ENCODE measurements at places on chromosomes 1 and 21.

- DNase-seq = no peak
Observed at GRCh38 chr1:165873481-165873880, 46.1 kb downstream of the UCK2 start.

DNA sequence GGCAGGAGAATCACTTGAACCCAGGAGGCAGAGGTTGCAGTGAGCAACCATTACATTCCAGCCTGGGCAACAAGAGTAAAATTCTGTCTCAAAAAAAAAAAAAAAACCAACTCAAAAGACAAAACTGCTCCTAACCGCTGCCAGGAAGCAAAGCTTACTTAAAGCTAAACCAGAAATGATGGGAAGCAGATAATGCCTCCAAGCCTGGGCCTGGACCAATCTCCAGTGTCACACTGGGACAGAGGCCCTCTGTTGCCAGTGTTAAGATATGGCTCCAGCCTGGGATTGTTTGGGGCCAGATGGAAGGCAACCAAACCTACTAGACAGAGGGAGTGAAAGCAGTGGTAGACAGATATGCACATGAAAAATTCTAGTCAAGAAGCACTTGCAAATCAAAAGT is 36.9 kb downstream of the NSL1 start:
- no peak for DNase-seq

GRCh38 chr1:58762806-58763205 is 21.0 kb downstream of the JUN start:
- DNase-seq = no peak

GRCh38 chr1:42170779-42171621 is 6.5 kb upstream of the GUCA2A start:
- no peak for DNase-seq

DNA sequence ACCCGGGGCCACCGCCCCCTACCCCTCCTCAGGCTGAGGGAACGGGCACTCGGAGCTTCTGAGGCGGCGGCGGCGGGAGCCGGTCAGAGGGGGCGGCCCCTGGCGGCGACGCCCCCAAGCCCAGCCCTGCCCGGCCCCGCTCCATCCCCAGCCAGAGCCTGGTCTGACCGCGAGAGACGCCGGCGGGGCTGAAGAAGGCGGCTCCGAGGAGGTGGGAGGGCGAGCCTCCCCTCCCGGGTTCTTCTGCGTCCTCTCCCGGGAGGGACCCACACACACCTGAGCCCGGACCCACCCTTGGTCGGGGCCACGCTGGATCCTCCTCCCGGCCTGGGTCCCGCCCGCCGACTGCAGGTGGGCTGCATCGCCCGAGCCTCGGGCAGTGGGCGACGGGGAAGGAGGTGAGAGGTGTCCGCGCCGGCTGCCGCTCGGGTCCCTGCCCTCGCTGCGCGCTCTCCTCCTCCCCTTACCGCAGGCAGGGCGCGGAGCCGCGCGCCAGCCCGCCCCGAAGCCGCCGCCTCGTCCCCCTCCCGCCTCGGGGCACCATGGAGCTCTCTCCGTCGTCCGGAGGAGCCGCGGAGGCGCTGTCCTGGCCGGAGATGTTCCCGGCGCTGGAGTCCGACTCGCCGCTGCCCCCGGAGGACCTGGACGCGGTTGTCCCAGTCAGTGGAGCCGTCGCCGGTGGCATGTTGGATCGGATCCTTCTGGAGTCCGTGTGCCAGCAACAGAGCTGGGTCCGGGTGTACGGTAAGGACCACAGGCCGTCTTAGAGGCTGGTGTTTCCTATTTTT is at the start of gene RASAL2:
Gene RASAL2 (plus strand): TSS at position 154 of the 788 bp plus-strand sequence. CDS start 389 bp downstream, at position 543.
- DNase-seq = no peak

DNA sequence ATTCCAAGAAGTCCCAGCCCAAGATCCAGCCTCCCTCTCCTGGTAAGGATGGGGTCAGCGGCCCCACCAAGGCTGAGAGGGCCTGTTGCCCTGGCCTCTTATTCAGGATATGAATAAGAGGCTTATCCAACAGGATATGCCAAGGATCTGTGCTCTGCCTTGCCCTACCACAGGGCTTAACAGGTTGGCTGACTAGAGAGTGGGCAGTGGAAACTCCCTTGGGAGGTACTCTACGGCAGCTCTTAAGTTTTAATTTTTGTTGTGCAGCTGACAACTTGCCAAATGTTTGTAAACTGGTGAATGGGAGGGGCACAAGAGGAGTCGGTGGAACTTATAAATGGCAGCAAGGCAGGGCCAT is 16.5 kb upstream of the PIGV start:
- DNase-seq = no peak

GRCh38 chr1:219417610-219418009 is 195.3 kb downstream of the ZC3H11B start:
- no peak for DNase-seq

- no peak for DNase-seq
Observed at GRCh38 chr21:43782431-43783097, 6.5 kb upstream of the CSTB start.

DNA sequence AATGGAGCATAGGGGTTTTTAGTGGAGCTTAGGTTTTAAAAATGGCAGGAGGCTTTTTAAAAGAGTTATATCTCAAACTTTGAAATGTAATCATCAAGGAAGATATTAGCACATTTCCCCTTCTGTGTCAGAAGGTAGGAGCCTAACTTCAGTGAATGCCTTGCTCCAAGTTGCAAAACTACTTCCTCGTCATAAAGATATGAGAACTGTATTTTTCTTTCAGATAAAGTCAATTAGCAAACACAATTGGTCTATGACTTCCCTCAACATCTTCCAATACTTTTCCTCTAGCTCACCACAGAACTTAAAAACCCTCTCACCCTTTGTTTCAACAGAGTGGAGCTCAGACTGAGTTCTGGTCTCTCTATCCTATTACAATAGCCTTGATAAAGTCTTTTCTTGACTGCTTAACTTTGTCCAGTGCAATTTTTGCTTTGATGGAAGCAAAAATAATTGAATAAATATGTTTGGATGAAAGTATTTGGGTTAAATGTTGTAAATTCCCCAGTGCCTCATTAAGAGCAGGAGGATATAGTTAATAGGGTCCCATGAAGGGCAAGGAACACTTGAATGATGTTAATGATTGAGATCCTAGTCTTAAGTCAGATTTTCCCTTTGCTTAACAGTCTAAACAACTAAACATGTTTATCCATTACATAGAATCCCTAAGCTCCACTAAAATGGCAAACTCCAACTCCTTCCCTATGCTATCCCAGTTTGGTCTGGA is 58.9 kb downstream of the TNFSF18 start:
- no peak for DNase-seq

GRCh38 chr1:37259019-37259418 is 215.4 kb upstream of the ZC3H12A start:
- DNase-seq = no peak

DNA sequence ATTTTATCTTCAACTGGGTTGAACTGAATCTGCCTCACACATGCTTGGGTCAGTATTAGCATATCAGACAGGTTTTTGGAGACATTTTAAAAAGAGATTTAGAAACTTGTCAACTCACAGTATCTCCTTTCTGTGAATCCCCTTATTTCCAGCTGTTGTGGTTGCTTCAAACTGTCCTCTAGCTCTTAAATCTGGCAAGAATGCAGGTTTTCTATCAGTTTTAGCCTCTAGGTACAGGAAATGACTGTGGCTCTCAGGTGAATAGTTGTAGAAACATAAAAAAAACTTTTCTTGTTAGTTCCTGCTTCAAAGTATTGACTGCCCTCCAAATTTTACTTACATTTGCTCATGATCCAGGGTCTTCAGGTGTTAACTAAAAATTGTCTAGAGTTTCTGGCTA is 495.7 kb upstream of the TMPRSS15 start:
- DNase-seq = no peak

DNA sequence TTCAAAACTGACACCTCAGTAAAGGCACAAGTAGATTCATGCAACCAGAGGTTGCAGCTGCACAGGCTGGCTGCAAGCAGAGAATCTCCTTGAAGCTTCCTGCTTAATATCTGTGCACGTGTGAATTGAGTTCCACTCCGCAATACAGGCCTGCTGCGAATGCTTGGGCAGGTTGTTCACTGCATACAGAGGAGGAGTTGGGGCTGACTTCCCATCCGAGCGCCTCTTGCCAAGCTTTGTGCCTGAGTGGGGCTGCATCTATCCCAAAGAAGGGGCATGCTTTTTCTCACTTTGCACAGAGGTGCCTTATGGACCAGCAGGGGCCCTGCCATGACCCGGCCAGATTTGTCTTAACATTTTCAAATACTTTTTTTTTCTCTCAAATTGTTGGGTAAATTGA is 17.9 kb upstream of the PADI1 start:
- no peak for DNase-seq

GRCh38 chr1:209531549-209531948 is 52.0 kb upstream of the CAMK1G start:
- no peak for DNase-seq

GRCh38 chr1:15650433-15650832 is 33.2 kb downstream of the DDI2 start:
- DNase-seq = no peak

DNA sequence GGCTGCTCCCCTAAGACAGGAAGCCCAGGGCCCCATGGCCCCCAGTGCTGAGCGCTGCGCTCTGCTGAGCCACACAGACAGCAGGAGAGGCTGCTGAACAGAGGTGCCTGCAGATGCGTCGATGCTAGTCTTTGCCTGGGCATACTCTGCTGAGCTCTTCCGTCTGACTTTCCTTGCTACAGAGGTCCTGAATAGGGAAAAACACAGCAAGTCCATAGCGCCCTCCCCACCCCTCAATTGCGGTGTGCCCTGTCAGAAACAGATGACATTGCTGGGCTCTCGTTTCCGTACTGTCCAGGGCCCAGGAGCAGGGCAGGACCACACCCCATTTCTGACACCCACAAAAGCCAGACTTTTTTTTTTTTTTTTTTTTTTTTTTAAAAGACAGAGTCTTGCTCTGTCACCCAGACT is 252.5 kb downstream of the SDCCAG8 start:
- DNase-seq = peak; percentile 29

DNA sequence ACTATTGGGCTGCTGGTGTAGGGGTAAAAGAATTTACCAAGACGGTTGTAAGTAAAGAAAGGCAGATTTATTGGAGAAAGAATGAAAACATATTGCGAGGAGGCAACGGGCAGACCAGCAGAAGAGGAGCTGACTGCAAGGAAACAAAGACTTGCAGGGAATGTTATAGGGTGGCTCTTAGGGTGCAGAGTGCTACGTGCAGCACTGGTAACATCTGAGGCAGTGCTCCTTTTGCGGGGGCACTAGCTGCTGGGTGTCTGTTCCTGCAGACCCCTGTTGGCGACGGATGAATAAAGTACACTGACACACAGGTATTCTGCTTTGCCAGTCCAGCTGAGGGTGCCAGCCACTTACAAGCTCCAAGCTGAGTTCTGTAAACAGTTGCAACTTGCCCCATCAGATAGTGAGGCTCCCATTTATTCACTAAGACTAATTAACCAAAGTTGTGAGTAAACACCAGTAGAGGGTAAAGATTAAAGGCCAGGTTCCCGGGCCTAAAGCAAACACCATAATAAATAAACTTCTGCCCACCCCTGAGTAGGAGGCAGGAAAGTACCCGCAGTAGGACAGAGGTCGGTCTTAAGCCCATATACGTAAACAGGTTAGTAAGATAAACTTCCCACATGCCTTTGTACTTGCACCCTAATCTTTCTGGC is 140.2 kb upstream of the KCNK1 start:
- no peak for DNase-seq

Measured in stimulated activated CD8-positive, alpha-beta memory T cell treated with anti-CD3 and anti-CD28 coated beads, Interleukin-4, amount 100 ng/mL, for 24 hours (primary cell).